ENCODE measurements at places on chromosomes 1 and 21. TPM values are rescaled to one million over a fixed set of nuclear protein-coding genes. Genes with fewer than 3 reads are reported as not detected.

MYBPH gene
- total RNA-seq, result not detected

- no peak for DNase-seq
These were observed 127.6 kb upstream of the DAB1 start for GRCh38 chr1:57551476-57551875.

GRCh38 chr1:168617974-168618750 lies 41.8 kb downstream of the XCL1 start:
- DNase-seq, result no peak

DNA sequence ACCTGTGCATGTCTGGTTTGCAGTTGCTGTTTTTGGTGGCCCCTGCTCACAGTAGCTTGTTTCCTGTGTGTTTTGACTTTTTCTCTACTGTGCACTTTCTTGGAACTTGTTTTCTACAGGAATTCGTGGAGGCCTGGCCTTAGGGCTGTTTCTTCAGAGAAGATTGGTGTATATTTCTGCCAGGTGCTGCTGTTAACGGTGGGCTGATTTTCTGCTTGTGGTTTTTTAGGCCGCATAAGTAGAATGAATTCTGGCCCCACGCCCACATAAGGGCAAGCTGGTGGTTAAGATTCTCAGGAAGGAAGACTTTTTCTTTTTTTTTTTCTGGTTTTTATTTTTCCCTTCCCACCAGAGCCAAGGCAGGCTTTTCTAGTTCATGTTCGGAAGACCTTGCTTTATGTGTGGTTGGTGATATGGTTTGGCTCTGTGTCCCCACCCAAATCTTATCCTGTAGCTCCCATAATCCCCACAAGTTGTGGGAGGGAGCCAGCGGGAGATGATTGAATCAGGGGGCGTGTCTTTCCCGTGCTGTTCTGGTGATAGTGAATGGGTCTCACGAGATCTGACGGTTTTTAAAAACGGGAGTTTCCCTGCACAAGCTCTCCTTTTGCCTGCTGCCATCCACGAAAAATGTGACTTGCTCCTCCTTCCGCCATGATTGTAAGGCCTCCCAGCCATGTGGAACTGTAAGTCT lies 71.5 kb upstream of the DISP3 start:
- DNase-seq, result no peak

DNA sequence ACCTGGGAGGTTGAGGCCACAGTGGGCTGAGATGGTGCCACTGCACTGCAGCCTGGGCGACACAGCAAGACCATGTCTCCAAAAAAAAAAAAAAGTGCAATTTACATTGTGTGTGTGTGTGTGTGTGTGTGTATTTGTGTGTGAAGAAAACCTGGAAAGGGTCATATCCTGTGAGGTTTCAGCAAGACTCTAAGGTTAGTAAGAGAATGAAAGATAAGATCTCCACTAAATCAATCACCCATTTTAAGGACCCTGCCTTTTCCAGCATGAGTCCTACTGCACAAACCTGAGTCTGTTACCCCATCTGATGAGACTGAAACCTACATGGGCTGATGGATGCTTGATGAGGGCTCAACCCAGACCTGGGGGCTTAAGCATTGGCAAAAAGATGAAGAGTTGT lies 4.9 kb upstream of the C1orf74 start:
- DNase-seq, result no peak

DNA sequence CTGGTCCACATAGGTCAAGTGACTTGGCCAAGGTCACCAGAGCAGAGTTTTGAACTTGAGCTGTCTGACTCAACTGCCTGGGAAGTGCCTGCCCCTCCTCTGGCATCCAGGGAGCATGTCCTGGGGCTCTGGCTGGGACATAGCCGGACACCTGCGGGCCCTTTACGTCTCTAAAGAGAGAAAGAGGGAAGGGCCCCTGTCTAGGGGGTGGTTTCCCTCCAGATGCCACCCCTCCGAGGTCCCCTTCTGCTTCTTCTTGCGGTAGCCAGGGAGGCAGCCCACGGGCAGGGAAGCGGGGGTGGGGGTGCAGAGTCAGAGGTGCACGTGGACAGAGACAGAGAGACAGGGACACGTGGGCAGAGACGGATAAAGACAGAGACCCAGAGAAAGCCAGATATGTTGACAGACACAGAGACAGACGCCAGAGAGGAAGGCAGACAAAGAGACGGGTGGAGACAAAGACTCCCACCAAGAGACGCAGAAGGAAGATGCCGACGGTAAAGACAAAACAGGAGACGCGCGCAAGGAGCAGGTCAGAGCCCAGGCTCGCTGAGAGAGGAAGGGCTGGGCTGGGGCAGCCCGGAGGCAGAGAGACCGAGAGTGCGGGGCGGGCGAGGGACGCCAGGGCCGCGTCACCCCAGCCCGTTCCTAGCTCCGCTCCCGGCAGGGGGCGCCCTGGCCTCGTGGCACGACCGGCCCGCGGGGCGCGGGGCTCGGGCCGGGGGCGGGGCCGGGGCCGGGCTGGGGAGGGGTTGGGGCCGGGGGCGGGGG lies 458 bp upstream of the ALPL start:
- peak; percentile 17 for DNase-seq

DNA sequence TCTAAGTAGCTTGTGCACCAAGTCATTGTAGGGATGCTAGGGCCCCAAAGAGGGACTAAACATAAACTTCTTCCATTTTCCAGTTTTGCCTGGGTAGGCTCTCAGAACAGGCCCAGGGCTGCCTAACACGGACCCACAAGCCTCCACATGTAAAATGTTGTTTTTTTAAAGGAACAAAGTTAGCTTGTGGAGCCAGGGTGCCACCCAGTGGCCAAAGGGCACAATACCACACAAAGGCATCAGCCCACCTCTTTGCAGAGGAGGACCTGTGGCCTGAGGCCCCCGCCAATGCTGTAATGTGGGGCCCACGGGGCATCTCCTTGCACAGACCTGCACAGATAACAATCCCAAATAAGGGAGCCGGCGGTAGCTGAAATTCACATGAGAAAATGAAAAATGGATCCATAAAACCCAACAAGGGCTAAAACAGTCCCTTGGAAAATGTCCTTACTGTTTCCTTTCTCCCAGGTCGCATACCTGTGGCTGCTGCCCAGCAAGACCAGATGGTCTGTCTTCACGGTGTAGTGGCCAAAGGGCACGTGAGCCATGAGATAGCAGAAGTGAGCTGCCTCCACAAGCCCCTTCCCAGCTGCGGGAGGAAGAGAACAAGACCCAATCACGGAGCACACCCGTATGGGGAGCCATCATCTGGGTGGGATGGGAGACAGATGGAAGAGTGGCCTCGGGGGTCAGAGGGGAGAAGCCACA lies 23.8 kb downstream of the SEC16B start:
- peak; percentile 60 for DNase-seq

- no peak for DNase-seq
These were observed 165.7 kb downstream of the RHOU start for GRCh38 chr1:228900886-228901392.

CSF1 gene
- 7.7 TPM for total RNA-seq

- DNase-seq, result no peak
These were observed 516.3 kb upstream of the BEND5 start for GRCh38 chr1:49293016-49293415.

TMEM200B gene
- total RNA-seq, result 0.12 TPM

MCOLN2 gene
- total RNA-seq, result 7.6 TPM

DNA sequence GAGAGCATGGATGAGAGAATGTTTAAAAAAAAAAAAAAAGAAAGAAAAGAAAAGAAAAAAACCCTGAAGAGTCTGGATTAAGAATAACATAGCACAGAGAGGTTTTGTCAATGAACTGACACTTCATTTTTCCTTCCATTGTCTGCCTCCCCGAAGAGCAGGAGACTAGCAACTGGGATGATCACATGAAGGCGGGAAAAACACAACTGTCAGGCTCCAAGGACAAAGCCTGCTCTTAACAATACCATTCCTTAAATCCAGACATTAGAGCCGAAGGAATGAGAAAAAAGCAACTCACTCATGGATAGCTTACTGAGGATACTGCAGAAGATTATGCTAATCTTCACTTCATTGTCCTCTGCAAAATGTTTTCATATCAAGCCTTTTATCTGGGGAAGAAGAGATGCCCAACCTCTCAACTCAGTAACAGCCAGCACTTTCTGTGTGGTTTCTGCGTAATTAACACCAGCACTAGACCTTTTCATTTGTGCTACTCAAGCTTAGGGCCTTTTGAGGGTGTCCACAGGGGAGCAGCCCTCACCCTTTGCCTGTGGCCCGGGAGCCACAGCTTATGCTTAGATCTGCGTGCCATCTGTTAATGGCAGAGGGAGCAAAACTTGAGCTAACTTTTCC lies 182.3 kb downstream of the BARHL2 start:
- no peak for DNase-seq

SPATA1 gene
- total RNA-seq, result not detected

ADAMTS4 gene
- total RNA-seq, result 0.14 TPM

DNA sequence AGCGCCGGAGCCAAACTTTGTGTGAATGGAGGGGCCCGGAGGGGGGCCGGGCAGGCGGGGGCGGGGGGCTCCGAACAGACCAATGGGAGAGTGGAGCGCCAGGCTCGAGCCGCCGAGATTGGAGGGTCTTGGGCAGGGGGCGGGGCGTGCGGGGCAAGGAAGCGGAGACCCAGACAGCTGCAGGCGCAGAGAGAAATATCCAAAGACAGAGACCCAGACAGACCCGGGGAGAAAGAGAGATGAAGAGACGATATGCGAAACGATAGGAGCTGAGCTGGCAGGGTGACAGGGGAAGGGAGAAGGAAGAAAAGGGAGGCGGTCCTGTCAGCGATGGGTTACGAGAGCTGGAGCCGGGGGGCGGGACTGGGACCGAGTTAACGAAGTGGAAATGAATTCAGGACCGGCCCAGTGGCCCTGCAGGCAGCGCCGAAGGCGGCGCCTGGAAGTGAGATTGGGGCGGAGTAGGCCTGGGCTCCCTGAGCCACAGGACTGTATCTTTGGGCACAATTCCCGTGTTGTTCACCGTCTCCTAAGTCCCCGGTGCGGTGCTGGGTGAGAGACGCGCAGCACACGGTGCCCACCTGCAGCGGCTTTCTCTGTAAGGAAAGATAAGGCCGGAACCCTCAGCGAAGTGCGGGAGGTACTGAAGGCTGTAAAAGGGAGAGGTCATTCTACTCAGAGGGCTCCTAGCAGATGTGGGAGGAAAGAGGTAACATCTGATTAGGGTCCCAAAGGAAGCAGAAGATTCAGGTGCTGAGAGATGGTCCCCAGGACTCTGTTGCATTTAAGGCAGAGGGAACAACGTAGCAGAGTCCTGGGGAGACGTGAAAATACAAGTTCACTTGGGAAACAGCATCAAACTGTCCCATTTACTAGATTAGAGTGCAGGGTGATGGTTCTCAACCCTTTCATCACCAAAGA lies 543 bp upstream of the KCNJ10 start:
- peak; percentile 15 for DNase-seq

GRCh38 chr1:91007827-91008226 lies 14.0 kb downstream of the ZNF644 start:
- no peak for DNase-seq

- no peak for DNase-seq
These were observed 39.7 kb downstream of the PROX1 start for GRCh38 chr1:214027498-214027897.

DNA sequence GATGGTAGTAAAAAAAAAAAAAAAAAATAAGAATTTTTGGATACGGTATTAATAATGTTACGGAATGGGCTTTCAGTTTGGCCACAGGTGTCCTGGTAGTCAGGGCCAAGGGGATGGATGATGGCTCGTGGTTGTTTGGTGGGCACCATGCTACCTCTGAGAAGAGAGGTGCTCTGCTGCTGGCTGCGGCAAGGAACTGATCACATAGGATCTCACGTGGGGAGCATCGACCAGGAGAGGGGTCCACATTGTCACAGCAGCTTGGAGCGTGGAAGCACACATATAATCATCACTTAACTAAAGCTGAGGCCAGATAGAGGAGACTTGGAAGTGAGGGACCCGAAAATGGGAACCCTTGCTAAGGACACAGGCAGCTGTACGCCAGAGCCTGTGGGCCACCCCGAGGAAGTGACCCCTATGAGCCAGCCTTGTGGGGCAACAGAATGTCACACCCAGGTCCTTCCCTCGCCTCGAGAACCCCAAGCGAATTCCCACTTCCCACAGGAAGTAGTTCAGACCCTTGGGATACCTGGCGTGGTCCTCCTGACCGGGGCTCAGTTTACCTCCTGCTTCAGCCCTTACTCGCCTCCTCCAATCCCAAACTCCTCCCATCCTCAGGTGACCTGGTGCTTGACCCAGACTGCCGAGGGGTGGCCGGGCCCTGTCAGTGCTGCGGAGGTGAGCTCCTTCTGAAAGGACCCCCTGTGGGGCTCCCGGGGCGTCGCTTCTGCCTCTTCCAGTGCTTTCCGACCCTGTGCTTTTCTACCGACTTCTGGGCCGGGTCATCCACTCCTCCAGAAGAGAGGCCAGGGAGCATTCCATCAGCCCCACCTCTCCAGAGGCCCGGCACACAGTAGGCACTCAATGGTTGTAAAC lies 222.0 kb downstream of the CAMTA1 start:
- no peak for DNase-seq

SPRR2F gene
- not detected for total RNA-seq

EIF4G3 gene
- 37.9 TPM for total RNA-seq

- DNase-seq, result no peak
These were observed 162.2 kb downstream of the PLXNA2 start for GRCh38 chr1:208081972-208082371.

LCE1E gene
- total RNA-seq, result not detected
